ENCODE measurements at places on chromosomes 11 and 22. TPM values are rescaled to one million over a fixed set of nuclear protein-coding genes. Genes with fewer than 3 reads are reported as not detected.
A peak's percentile ranks its signal among the peaks of the same experiment; 100 is the strongest.

The IGHMBP2 gene
- total RNA-seq: 29.1 TPM

GRCh38 chr11:113296447-113297205 lies 17.8 kb upstream of the TTC12 start:
- no peaks in the 10 kb centered on the region for H3K4me1 ChIP-seq
- H3K36me3 ChIP-seq: no peaks in the 10 kb centered on the region
- no peak overlapping the region for H3K4me3 ChIP-seq
- peak; percentile 39 for DNase-seq
- peaks cover 13% of the 10 kb centered on the region for H3K27me3 ChIP-seq

The TSGA10IP gene
- total RNA-seq: not detected

DNA sequence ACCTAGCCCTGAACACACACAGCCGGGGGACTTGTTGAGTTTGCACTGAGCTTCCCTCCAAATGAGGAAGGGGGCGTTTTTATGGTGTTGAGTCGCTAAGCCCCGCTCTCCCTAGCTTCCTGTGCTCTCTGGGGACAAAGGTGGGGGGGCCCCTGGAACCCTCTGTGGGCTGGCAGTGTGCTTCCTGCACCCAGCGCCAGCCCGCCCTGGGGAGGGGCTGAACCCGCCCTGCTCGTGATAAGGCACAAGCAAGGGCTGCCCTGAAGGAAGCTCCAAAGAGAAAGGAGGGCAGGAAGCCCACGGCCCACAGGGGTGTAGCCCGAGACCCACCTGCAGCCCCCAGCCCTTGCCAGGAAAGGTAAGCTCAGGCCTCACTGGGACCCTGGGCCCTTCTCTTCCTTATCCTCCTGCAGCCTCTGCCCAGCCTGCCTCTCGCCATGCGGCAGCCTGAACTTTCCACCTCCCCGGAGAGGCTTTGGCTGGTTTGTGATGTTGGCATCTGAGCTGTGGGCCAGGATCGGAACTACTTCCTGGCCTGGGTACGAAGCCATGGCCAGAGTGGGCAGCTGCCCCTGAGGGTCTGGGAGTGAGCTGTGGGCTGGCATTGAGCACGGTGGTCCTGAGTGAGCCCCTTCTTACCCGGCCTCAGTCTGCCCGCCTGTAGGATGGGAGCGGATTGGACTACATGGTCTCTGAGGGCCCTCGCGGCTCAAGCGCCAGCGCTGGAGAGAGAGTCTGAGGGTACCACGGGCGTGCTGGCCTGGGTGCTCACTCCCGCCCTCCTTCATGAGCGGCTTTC lies at the start of gene FERMT3:
TSS of gene FERMT3 (plus strand) at position 265 of the 799 bp plus-strand sequence. CDS start 644 bp downstream, outside the sequence.
- DNase-seq: no peak
- H3K27me3 ChIP-seq: no peaks in the 10 kb centered on the region
- peaks cover 61% of the 10 kb centered on the region for H3K36me3 ChIP-seq
- H3K27ac ChIP-seq: peak within 1 kb of the TSS; percentile 81

GRCh38 chr11:88335284-88335683 lies 2.3 kb downstream of the CTSC start:
- peaks cover 13% of the 10 kb centered on the region for H3K36me3 ChIP-seq
- peaks cover 12% of the 10 kb centered on the region for H3K4me1 ChIP-seq
- no peak for DNase-seq
- H3K27me3 ChIP-seq: no peaks in the 10 kb centered on the region
- no peak overlapping the region for H3K27ac ChIP-seq
- no peak overlapping the region for H3K4me3 ChIP-seq

DNA sequence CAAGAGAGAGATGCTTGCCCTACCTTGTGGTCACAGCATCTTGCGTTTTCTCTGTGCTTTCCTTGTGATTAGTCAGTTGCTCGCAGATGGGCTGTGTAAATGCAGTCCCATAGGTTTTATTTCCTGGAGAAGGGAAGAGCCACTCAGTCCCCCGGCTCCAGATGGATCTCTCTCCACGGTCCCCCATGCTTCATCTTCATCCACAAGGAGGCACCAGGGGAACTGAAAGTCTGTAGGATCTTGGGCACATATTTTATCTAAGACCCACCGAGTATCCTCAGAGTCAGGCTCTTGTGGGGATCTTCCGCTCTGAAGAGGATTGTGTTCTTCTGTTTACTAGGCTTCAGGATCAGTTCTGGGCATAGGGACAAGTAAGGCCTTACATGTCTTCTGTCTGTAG lies 66.8 kb upstream of the E2F8 start:
- no peak overlapping the region for H3K27ac ChIP-seq
- H3K4me3 ChIP-seq: no peak overlapping the region
- peaks cover 10% of the 10 kb centered on the region for H3K27me3 ChIP-seq
- no peaks in the 10 kb centered on the region for H3K4me1 ChIP-seq
- DNase-seq: no peak

The SEPTIN3 gene
- 0.50 TPM for total RNA-seq
